ENCODE measurements at places on chromosomes 7 and 10. TPM values are rescaled to one million over a fixed set of nuclear protein-coding genes. Genes with fewer than 3 reads are reported as not detected.

Gene SLC26A5
- total RNA-seq: 0.57 TPM

Gene ADCYAP1R1
- 6.1 TPM for total RNA-seq

Gene TRIM50
- total RNA-seq: 2.2 TPM

Gene IDE
- 42.3 TPM for total RNA-seq

Gene NANOS1
- 1.9 TPM for total RNA-seq

Gene SFTPA1
- 1.7 TPM for total RNA-seq

Gene TRIM73
- 2.9 TPM for total RNA-seq

Measured in aorta (tissue), 5 donors.